ENCODE measurements at places on chromosomes 12 and 14.

- no peak for ATAC-seq
Measured at GRCh38 chr14:102333795-102334705, 14.5 kb downstream of the ZNF839 start.

- peak; percentile 61 for ATAC-seq
Measured at GRCh38 chr12:85413266-85413665, 133.2 kb downstream of the ALX1 start.

GRCh38 chr12:30531731-30532678 is 163.7 kb downstream of the IPO8 start:
- no peak for ATAC-seq

- ATAC-seq, result no peak
Measured at GRCh38 chr14:24888532-24888931, 161.4 kb downstream of the STXBP6 start.

- no peak for ATAC-seq
Measured at GRCh38 chr14:22268875-22269274, 320.1 kb downstream of the DAD1 start.

GRCh38 chr14:33335366-33335765 is 396.7 kb downstream of the NPAS3 start:
- no peak for ATAC-seq

DNA sequence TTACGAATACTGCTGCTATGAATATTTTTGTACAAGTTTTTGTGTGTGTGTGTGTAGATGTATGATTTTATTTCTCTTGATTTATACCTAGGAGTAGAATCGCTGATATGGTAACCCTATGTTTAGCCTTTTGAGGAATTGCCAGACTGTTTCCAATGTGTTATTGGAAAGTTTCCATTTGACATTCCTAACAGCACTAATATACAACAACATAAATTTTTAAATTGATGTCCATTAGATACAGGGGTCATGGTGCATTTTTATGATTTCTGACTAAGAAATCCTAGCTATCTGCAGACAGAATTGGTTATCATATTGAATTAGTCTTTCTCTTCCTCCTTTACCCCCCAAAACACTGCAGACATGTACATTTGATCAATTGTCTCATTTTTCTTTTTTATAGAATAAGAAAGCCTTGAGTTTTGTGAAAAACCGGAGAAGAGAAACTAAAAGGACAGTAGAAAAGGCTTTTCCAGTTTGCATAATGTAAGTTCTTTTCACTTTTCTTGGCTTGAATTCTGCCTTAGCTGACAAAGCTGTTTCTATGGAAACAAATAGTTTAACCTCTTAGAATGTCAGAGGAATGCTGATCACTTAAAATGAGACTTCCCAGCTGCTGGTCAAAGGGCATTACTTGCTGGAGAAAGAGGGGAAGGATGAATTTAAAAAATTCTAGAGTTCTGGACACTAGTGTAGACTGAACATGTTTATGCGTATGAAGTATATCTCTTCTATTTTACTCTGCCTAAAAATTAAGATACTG is 28.2 kb downstream of the PALS1 start:
- ATAC-seq, result peak; percentile 91

GRCh38 chr12:113238309-113238708 is 17.0 kb downstream of the TPCN1 start:
- ATAC-seq, result no peak

DNA sequence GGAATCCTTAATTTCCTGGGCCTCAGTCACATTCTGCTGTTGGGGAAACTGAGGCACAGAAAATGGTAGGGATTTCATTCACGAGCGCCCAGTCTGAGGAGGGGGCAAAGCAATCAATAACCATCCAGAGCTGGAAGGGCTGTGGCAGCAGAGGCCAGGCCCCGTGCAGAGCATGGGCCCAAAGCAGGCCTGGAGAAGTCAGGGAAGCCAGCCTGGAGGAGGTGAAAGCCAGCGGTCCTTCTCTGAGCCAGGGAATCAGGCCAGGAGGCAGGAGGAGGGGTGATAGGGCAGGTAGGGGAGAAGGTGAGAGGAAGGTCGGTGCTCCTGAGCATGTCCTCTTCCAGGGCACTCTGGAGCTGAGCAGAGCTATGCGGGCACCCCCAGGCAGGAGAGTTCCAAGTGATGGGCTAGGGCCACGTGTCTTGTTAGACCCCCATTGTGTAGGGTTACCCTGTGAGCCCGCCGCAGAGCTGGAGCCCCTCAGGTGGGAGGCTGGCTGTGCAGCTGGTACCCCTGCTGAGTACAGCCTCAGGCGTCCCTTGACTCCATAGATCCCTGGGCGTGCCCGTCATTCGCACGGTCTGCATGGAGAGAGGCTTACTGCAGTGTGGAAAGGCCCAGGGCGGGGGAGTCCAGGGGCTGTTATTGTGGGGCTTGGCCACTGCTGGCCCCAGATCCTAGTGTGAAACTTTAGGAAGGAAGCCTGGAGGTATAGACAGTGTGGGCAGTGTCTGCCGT is 4.8 kb downstream of the TNFAIP2 start:
- peak; percentile 1 for ATAC-seq

DNA sequence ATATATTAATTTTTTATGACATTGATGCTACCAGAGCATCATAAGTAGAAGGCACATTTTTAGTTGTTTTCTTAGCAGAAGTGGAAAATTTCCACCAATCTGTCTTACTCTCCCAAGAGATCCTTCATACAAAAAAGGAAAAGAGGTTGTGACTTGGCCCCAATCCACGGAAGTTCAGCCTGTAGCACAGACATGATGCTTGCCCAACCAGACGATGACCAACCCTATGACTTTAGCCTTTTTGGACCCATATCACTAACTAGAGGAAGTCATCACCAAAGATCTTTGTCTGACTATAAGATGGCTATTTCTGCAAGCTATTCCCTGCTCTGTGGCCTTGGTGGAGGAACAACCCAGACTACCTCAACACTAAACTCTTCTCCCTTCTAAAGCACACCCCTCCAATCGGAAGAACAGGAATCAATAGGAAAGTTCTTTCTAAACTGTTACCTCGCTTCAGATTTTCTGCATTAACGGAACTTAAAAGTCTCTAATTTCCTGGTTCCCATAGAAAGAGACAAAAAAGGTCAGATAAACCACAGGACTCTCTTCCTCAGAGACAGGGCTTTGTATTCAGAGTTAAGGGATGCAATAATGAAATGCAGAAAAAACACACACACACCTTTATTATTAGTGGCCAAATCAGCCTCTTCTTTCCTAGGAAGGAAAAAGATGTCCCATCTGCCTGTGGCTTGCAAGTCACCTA is 4.1 kb upstream of the RHOJ start:
- no peak for ATAC-seq

DNA sequence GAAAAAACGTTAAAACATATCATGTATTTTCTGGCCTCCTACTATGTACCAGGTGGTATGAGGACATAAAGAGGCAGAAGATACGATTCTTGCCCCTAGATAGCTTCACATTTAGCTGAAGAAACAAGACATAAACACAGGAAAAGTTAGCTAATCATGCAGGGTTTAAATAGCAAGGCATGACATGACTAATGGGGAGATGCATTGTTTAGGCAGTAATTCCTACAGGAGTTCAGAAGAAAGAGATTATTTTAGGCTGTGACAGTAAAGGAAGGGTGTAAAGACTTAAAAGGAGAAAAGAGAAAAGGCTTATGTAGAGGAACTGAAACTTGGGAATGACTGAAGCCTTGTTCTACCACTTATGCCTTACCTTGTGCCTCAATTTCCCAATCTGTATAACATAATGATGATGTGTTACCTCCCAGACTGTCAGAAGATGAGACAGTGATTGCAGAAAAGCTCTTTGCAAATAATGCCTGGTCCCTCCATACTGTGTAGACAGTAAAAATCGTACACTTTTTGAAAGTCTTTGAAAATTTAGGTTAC is 44.4 kb downstream of the PRKCH start:
- no peak for ATAC-seq

- peak; percentile 31 for ATAC-seq
Measured at GRCh38 chr12:80589077-80589476, 118.4 kb upstream of the MYF6 start.

GRCh38 chr12:112488257-112488876 is 69.6 kb downstream of the PTPN11 start:
- no peak for ATAC-seq

DNA sequence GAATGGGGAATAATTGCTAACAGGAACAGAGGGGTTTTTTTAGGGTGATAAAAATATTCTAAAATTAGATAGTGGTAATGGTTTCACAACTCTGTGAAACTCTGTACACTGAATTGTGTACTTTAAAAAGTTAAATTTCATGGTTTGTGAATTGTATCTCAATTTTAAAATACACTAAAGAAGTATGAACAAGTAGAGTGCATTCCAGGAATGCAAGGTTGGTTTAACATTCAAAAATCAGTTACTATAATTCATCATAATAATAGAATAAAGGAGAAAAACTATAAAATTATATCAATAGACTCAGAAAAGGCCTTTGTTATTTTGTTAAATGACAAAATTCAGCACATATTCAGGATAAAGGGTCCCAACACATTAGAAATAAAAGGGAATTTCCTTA is 11.1 kb upstream of the BATF start:
- ATAC-seq, result no peak

GRCh38 chr14:52154992-52155650 is 86.3 kb upstream of the NID2 start:
- ATAC-seq, result no peak

DNA sequence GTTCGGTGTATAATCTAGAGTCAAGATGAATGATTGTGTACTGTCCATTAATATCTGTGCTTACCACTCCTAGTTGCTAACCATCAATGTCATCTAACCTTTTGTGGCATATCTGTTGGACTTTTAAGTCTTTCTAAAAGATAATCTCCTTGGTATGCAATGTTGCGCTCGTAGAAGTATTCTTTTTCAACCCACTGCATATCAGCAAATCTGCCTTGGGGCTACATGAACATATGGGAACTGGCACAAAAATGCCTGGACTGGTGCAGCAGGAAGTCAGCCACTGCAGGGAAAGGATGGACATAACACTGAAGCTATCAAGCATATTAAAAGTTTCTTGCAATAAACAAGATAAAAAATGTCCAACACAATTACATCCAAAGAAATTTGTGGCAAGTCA is 124.3 kb upstream of the SLC38A4 start:
- peak; percentile 36 for ATAC-seq

DNA sequence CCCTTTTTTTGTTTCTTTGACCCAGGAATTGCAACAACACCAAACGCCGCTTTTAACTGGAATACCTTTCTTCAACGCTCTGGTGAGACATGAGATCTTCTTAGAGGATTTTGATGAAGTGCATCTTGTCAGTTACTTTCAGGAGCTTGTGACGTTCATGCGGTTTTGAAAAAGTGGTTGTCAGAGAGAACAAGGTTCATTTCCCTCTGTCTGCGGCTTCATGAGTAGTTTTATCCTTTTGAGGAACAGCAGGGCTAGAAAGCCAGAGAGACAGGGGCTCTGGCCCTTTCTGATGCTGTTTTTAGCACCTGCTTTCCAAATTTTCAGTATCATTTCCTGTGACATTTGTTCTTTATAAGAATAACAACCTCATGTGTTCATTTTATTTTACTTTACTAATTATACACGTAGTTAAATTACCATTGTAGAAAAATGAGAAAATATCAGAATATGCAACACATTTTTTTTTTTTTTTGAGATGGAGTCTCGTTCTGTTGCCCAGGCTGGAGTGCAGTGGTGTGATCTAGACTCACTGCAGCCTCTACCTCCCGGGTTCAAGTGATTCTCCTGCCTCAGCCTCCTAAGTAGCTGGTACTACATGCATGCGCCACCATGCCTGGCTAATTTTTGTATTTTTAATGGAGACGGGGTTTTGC is 61.8 kb downstream of the GLT1D1 start:
- ATAC-seq, result no peak

DNA sequence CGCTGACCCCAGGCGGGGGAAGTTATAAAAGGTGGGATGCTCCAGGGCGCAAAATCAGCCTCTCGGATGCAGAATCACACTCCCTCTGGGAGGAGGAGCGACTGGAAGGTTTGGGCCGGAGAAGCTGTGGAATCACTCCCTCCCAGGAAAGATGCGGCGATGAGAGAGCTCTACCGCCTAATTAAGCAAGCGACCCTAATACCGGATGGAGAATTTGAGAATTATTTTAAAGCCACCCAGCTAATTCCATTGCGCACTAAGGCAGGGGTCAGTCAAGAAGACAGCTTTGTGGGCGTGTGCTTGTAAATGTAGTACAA is 1.9 kb downstream of the COL2A1 start:
- ATAC-seq, result peak; percentile 11

GRCh38 chr12:116314477-116314876 is 37.0 kb upstream of the MED13L start:
- ATAC-seq, result no peak

GRCh38 chr14:62645649-62646048 is 399.6 kb downstream of the KCNH5 start:
- ATAC-seq, result no peak

DNA sequence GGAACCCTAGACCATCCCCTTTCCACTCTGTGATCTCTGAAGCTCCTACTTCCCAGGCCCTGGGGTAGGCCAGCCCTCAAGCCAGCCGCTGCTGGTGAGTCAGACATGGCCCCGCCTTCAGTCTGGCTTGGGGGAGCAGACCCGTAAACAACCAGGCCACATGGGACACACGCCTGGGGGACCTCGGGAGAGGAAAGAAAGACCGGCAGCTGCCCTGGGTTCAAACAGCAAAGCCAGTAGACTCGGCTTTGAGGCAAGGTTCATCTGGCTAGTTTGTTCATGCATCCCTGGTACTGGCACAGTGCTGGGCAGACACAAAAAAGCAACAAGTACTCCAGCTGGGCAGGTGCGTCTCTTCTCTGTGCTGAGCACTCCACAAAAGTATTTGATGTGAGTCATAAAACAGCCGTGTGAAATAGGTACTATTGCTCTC is 101.9 kb downstream of the SETD3 start:
- ATAC-seq, result peak; percentile 42

DNA sequence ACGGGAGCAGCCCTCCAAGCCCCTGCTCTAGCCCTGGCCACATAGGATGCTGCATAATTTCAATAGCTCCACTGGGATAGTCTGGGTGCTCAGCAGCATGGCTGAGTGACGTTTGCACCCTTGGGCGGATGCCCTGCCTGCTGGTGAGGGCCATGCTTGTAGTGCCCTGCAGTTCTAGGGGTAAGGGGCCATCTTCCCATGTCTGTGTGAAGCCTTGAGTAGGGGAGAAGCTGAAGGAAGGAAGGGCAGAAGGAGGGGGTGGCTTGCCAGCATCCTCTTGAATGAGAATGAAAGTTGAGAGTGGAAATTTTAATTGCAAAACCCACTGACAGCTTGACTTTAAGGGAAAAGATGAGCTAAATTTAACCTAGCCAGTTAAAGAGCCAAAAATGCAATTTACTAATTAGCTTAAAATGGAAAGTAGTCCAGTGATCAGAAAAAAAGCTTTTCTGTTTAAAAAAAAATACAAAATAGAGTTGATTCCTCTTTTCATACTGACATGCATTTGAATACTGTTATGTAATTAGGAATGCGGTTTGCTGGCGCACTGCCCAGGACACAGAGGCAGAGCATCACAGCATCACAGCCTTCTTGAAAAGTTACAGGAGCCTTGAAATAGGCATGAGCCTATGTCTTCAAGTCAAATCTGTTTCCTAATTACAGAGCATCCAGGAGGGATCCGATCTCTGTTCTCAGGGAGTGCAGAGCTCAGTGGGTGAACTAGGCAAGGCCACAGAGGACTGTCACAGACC is 18.5 kb upstream of the EML1 start:
- ATAC-seq, result peak; percentile 91

Data from SK-N-SH treated with all-trans-retinoic acid at 6 μM for 48 hours (cell line).